ENCODE measurements at places on chromosomes 6 and 20.
A peak's percentile ranks its signal among the peaks of the same experiment; 100 is the strongest.

DNA sequence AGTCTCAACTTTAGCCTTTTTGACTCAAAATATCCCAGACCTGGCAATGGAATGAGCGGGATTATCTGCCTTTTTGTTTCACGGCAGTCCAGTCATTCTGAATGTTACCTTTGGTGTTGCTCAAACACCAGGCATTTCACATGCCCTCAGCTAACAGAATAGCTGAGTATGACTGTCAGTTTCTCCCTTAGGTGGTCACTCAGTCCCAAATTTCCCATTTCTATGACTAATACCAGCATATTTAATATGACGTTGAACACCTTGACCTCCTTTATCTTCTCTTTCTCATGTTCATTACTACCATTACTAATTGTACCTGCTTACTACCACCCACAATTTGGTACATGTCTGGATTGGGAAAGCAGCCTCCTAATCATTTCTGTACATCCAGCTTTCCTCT lies 65.2 kb downstream of the EDN1 start:
- no peak for DNase-seq

DNA sequence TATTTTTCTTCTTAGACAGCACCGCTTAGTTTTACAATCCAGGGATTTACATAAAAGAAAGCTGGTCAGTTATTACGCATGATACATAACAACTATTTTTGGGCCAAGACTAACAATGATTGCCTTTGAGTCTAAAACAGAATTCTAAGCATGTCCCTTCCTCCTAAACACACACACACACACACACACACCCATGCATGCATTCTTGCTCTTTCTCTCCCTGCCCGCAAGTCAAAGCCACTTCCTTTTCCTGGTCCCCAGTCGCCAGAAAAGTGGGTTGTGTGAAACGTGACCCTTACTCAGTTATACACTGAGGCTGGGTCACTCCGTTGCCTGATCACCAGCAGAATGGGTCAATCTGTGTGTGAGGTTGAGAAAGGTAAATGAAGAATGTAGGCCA lies 31.4 kb downstream of the FYN start:
- no peak for DNase-seq

GRCh38 chr6:167581637-167582036 lies 245.1 kb upstream of the AFDN start:
- DNase-seq: no peak

DNA sequence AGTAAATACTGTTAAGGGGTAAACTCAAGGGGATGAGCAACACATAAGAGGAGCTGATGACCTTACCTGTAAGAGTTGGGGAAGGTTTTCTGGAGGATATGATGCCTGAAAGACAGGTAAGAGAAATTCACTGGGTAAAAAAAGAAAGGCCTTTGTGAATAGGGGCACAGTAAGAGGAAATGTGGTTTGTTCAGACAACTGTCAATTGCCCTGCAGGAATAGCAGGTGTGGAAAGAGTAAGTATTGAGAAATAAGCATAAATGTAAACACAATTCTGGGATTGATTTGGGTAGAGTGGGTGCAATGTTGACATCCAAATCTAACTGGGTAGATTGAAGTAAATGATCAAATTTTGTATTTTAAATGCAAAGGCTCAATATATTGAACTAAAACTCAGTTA lies 670.0 kb downstream of the DHX35 start:
- DNase-seq: no peak

GRCh38 chr6:47064274-47064673 lies 22.1 kb upstream of the ADGRF1 start:
- no peak for DNase-seq

DNA sequence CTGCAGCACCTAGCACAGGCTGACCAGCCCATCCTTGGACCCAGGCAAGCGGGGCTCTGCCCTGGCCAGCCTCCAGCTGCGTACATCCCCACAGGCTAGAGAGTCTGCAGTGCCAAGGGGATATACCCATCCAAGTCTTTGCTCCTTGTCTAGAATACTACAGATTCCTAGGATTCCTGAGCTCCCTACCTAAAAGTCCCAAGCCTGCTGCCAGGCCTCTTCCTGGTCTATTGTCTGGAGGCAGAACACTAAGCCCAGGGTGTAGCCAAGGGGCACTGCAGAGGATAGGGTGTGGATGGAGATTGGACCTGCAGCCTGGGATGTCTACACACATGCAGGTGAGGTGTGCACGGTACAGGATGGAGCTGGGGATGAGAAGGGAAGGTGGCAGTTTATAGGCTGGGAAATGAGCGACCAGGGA lies 90.0 kb upstream of the SIRPA start:
- DNase-seq: no peak

- DNase-seq: no peak
These were observed 7.1 kb upstream of the GTF2H4 start for GRCh38 chr6:30900863-30901417.

- DNase-seq: no peak
These were observed 1.3 kb upstream of the CNR1 start for GRCh38 chr6:88167352-88167937.

- no peak for DNase-seq
These were observed 11.8 kb downstream of the PSMF1 start for GRCh38 chr20:1130058-1130694.

DNA sequence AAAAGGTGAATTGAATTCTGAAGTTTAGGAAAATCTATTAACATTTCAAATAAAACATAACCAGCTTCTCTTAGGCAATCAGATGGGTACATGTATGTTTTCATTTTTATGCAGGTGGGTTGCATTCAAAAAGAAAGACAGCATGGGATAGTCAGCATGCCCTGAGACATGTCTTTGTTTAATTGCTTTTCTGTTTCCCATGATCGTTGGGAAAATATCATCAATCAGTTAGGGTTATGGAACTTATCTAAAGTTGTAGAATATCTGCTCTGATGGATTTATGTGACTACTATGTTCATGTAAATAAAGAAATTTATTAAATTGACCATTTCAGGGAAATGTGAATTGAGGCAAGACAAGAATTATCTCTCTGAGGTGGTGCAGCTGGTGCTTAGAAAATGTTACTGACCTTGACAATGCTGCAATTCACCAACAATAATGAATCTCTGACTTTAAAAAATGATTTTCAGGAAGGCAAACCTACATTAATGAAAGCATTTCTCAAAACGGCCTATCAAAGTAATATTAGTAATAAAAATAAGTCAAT lies 112.7 kb downstream of the RFPL4B start:
- DNase-seq: no peak

DNA sequence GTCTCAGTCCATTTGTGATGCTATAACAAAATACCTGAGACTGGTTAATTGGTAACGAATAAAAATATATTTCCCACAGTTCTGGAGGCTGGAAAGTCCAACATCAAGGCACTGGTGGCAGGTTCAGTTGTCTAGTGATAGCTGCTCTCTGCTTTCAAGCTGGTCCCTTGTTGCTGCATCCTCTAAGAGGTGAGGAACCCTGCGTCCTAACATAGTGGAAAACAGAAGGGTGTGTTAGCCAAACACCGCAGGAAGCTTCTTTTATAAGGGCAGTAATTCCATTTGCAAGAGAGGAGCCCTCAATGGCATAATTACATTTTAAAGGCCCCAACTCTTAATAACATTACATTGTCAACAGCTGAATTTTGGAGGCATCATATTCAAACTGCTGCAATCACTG lies 372.7 kb downstream of the ADGRB3 start:
- no peak for DNase-seq

GRCh38 chr20:35527122-35527769 lies 2.2 kb downstream of the C20orf173 start:
- no peak for DNase-seq

GRCh38 chr6:8180327-8181159 lies 78.2 kb upstream of the EEF1E1 start:
- no peak for DNase-seq

DNA sequence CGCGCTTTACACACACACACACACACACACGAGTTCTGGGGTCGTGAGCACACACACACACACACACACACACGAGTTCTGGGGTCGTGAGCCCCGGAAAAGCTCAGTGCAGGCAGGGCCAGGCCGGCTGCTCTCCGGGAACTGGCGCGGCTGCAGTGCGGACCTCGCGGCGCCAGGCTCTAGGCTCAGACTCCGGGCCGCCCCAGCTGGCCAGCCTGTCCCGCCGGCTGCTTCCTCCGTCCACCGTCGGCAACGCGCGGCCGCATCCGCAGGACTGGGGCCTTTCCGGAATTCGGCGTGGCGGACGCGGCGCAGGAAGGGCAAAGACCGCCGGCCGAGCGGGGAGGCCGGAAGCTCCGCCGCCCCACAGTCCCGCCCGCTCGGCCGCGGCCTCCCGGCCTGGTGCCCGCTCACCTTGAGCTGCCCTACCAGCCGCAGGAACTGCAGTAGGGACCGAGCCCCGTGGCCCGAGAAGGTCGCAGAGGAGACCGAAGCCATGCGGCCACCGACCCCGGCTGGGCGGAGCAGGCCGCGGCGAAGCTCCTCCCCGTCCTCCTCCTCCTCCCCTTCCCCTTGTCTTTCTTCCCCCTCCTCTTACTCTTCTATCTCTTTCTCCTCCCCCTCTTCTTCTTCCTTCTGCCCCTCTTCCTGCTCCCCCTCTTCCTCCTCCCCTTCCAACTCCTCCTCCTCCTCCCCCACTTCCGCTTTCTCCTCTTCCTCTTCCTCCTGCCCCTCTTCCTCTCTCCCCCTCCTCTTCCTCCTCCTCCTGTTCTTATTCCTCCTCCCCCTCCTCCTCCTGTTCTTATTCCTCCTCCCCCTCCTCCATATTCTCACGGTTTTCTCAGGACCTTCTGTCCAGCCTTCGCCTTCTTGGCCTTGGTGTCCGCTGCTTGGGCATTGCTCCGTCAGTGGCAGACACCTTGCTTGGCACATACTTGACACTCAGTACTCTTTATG lies at the start of gene HDDC2:
Gene HDDC2, minus strand, starts transcription at position 533 of the 957 bp plus-strand sequence. Its CDS starts 35 bp downstream, at position 498.
- DNase-seq: peak; percentile 60
